ENCODE measurements at places on chromosomes 5 and 9. TPM values are rescaled to one million over a fixed set of nuclear protein-coding genes. Genes with fewer than 3 reads are reported as not detected.

Gene SAP30L
- total RNA-seq = 9.1 TPM

Gene TCF7
- total RNA-seq = 3.5 TPM

Gene LHX6
- not detected for total RNA-seq

Gene SH3TC2
- 2.3 TPM for total RNA-seq

Gene PCDHGB1
- total RNA-seq = 0.29 TPM

Gene TLX3
- total RNA-seq = 0.87 TPM

Gene PTGDS
- not detected for total RNA-seq

Gene PBX3
- total RNA-seq = 11.0 TPM

Gene PRSS3
- 5.7 TPM for total RNA-seq

Gene MYO10
- total RNA-seq = 31.5 TPM

Gene ISL1
- total RNA-seq = not detected

Gene C9orf50
- not detected for total RNA-seq

Gene GCNT4
- 2.3 TPM for total RNA-seq

Gene DIPK1B
- 11.4 TPM for total RNA-seq

Gene C5orf58
- not detected for total RNA-seq

Gene MYOT
- total RNA-seq = not detected

Gene PDE6A
- not detected for total RNA-seq

Gene SGCD
- 0.06 TPM for total RNA-seq

Gene BSPRY
- 8.8 TPM for total RNA-seq

Gene NUTM2G
- not detected for total RNA-seq

Gene NKD2
- not detected for total RNA-seq

Gene SLIT3
- total RNA-seq = 0.36 TPM

Gene TRAF1
- total RNA-seq = 4.5 TPM

Gene FGF10
- not detected for total RNA-seq

Gene RXFP3
- total RNA-seq = not detected

Gene GTF3C5
- total RNA-seq = 121 TPM

Gene LCN2
- 106 TPM for total RNA-seq

Gene IL17B
- not detected for total RNA-seq

Gene EIF4EBP3
- 2.8 TPM for total RNA-seq

Gene TXNDC8
- total RNA-seq = not detected

Gene SECISBP2
- total RNA-seq = 38.8 TPM

Gene MCIDAS
- 0.22 TPM for total RNA-seq

Gene SLC46A2
- total RNA-seq = not detected

Gene RALGDS
- total RNA-seq = 18.2 TPM

Gene SLC34A3
- 0.07 TPM for total RNA-seq

All from epithelial cell of proximal tubule (primary cell).